ENCODE measurements at places on chromosomes 7 and 10. TPM values are rescaled to one million over a fixed set of nuclear protein-coding genes. Genes with fewer than 3 reads are reported as not detected.

- DNase-seq: no peak
Measured at GRCh38 chr7:124836173-124836572, 70.6 kb upstream of the GPR37 start.

GRCh38 chr7:49762666-49763065 lies 10.8 kb upstream of the VWC2 start:
- no peak for DNase-seq

DNA sequence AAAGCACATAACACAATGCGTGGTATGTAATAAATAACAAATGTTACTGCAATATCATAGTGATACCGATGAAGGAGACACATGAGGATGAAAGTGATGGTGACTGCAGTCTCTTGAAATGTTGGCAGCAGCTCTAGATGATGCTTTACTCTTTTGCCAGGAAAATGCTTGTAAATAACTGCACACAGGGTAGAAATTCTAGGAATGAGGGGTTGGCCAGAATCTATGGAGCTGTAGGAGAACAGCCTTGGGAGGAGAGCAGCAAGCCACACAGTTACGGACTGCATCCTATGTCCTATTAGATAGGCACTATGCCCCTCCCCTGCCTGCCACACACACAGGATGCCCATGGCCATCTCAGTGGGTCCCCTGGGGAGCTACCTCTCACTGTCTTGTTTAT lies 97.6 kb upstream of the GSDME start:
- no peak for DNase-seq

GRCh38 chr10:126208726-126209302 lies 179.5 kb downstream of the ADAM12 start:
- no peak for DNase-seq

GRCh38 chr7:23925088-23925487 lies 215.1 kb downstream of the STK31 start:
- no peak for DNase-seq

DNA sequence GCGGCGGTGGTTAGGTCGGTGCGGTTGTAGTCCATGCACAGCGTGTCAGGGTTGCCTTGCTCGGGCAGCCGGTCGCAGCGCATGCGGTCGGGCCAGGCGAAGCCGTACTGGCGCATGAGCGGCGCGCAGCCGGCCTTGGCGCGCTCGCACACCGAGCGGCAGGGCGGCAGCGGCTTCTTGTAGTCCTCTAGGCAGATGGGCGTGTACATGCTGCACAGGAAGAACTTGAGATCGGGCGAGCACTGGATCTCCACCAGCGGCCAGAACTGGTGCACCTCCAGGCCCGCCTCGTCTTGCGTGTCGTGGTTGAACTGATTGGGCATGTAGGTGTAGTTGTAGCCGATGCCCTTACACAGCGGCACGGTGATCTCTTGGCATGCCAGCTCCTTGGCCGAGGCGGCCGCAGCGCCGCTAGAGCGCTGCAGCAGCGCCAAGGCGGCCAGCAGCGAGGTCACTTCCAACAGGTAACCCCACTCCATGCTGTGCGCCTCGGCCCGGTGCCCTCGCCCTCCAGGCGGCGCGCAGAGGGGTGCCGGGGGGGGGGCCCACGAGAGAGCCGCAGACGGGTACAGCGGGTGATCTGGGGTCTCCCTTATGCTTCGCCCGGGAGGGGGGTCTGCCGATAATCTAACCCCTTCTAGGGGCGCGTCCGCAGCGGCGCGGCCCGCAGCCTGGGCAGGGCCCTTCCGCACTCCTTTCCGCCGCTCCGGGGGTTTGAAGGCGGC lies 983 bp downstream of the FZD8 start:
- peak; percentile 75 for DNase-seq

GRCh38 chr7:147829016-147829415 lies 761.5 kb upstream of the C7orf33 start:
- no peak for DNase-seq

The MRLN gene
- not detected for total RNA-seq

DNA sequence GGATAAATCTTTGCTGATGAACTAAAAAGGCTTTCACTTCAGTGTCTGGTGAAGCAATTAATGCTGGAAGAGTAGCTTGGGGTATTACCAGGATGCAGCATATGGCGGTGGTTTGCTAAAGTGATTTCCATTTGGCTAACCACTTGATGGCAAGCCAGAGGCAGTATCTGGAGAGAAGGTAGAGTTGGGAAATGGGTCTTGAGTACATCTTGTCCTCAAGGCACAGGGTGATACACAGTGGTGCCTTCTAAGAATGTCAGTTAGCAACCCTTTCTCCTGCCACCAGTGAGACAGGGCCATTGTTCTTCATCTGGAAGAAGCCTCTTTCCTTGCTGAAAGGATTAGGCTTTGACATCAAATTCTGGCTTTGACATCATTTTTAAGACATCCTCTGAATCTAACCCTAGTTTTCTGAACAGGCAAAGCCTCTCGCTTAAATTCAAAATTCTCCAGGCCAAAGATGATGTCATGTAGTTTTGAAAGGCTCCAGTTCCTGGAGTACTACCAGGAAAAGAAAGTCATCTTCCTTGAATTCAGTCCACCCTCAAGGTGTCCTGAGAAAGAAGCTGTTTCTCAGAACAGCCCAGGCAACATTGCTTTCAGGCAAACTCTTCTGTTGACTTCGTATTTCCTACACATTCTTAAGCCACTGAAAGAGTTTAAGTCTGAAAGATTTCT lies 162.4 kb downstream of the ARID5B start:
- DNase-seq: no peak

The FIGNL1 gene
- total RNA-seq: 51.8 TPM

GRCh38 chr7:152521420-152522337 lies 85.9 kb upstream of the KMT2C start:
- no peak for DNase-seq

DNA sequence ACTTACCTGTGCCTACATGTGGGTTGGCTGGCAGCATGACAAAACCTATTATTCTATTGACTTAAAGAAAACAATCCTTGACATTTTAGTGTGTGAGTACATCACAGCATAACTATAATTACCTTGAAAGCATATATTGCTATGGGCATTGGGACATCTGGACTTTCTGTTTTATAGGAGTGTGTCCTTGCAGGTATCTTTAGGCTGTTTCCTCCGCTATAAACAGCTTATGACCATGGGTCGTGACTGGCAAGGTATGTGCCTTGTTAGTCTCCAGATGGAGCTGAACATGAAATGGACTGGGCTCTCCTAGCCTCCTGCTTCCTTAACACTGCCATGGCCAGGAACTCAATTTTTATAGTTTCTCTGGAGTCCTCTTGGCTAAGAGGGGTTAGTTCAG lies 317.4 kb upstream of the COBL start:
- no peak for DNase-seq

DNA sequence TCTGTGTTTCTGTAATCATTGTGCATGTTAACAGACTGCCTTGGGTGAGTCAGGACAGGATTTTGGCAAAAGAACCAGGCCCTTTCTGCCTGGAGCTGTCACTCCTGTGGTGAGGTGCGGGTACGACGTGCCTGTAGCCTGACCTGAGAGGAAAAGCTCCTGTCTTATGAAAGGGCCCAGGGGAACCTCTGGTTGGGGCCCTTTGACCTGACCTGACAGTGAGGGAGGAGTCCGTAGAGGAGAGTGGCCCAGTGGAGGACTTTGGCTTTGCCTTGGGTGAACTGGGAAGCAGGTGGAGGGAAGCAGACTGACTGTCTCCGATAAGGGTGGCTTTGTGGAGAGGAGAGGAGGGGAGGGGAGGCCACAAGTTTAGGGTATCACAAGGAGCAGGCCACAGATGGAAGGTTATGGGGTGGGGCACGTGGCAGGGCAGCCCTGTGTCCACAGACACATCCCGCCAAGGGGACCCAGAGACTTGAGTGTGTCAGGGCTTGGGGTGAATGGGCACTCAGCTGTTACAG lies 6.9 kb downstream of the PFKP start:
- DNase-seq: no peak

- DNase-seq: no peak
Measured at GRCh38 chr10:92727550-92727949, 37.8 kb downstream of the HHEX start.

GRCh38 chr10:85787881-85788280 lies 578.7 kb downstream of the GRID1 start:
- DNase-seq: no peak

GRCh38 chr10:48231178-48231577 lies 43.3 kb downstream of the FRMPD2 start:
- no peak for DNase-seq

DNA sequence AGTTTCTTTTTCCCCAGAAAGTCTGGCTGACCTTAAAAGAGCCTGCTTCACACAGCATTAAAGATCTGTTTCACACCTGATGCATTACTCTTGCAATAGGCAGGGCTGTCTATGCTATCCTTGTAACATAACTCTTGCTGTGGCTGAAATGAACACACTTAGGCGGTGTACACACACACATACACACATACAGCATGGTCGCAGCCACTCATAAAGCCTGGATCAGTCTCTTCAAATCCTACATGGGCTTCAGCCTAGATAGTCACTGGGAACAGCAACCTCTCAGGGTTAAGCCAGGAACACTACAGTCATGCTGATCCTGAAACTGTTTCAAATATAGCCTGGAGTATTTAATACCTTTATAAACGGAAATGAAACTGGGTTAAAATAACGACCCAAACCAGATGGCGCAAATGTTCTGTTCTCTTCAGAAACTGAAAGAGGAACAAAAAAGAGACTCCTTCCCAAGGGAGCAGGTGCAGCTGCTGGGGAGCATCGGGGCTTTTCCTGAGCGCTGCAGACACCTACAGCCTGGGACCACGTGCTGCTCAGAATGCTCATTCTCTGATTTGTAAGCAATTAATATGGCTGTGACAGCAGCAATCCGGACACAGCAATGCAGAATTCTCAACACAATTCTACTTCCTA lies 61.0 kb upstream of the SFMBT2 start:
- no peak for DNase-seq

GRCh38 chr7:69418869-69419670 lies 179.2 kb upstream of the AUTS2 start:
- no peak for DNase-seq

The OR2A2 gene
- total RNA-seq: not detected

GRCh38 chr7:29857654-29858053 lies 51.3 kb downstream of the WIPF3 start:
- no peak for DNase-seq

DNA sequence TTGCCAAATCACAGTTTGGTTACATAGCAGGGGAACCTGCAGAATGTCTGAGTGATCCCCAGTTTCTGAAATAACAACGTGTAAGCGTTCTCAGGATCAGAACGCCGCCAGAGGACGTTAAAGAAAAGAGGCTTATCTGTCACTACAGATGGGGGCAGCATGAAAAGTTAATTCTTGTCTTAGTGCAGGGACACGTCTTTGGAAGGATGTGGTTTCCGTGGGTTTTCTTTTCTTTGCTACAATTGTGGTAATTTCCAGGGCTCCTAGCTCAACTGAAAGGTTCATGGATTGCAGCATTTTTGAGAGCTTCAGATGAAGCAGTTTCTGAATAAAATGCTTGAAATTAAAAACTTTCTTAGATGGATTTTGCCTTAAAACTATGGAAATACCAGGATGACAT lies 106.6 kb downstream of the PRKCQ start:
- peak; percentile 17 for DNase-seq

The KLF6 gene
- 2.9 TPM for total RNA-seq

GRCh38 chr10:92997620-92998019 lies 63.0 kb upstream of the CYP26C1 start:
- no peak for DNase-seq

- peak; percentile 88 for DNase-seq
Measured at GRCh38 chr7:42972699-42973500, 40.7 kb downstream of the MRPL32 start.

The RADIL gene
- 1.4 TPM for total RNA-seq

The STEAP4 gene
- total RNA-seq: 0.02 TPM

Measured in H4 (cell line).